Upper lobe of right lung (tissue), 1 donor: ENCODE measurements at places on chromosomes 3 and 15.
A peak's percentile ranks its signal among the peaks of the same experiment; 100 is the strongest.

DNA sequence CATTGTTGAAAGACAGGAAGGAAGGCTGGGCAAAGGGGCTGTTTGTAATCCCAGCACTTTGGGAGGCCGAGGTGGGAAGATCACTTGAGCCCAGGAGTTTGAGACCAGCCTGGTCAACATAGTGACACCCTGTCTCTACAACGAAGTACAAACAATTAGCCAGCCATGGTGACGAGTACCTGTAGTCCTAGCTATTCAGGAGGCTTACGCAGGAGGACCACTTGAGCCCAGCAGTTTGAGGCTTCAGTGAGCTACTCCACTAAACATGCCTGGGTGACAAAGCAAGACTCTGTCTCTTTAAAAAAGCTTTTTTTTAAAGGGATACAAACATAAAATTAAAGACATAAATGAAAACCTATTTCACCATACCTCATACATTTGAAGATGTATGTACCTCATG is 11.1 kb downstream of the SERP1 start:
- no peak for DNase-seq

DNA sequence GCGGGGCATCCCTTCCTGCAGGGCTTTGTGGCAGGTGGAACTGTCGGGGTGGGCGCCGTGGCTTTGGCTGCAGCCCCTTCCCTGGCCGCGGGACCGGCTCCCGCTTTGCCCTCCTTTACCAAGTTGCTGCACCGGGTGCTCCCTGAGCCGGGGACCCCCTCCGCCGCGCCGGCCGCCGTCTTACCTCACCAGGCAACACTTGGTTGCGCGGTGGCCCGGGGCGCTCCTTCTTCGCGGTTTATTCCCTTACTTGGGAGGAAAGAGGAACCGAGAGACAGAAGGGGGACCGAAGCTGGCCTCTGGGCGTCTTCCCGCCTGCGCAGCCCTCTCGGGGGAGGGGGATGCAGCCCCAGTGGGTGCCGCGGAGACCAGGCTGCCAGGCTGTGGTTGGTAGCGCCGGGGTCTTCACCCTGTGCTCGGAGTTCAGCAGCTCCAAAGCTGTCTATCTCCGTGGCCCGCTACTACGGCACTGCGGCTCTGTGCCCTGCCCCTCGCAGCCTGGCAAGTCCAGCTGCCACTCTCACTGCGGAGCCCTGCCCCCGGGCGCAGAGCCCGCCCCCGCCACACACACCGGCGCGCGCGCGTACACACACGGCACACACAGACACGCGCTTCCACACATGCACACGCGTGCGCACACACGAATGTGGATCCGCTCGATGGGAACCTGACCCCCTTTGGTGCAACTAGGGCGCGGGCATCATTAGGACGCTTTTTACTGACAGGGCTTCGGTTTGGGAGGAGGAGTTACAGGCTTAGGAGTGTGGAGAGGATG is at the start of gene DGKG:
DGKG (minus strand) TSS at position 473 of the 775 bp plus-strand sequence. CDS start 41,775 bp downstream, outside the sequence.
- peak; percentile 83 for DNase-seq

DNA sequence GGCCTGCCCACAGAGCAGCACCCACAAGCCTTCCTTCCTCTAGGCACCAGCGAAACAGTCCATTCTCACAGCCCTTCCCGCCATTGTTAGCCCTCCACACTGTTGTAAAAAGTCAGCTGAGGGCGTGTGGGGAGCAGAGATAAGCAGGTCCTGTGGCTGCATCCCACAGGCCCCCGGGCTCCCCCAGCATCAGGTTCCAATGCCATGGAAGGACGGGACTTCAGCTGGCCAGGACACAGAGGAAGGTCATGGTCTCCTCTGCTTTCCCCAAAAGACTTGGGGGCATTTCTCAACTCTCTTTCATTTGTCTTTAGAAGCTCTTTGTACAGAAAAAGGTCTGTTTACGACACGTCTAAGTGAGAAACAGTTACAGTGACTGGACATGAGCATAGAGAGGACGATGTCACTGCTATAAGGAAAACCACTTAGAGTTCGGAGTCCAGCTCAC is 85.2 kb upstream of the HERC1 start:
- no peak for DNase-seq

DNA sequence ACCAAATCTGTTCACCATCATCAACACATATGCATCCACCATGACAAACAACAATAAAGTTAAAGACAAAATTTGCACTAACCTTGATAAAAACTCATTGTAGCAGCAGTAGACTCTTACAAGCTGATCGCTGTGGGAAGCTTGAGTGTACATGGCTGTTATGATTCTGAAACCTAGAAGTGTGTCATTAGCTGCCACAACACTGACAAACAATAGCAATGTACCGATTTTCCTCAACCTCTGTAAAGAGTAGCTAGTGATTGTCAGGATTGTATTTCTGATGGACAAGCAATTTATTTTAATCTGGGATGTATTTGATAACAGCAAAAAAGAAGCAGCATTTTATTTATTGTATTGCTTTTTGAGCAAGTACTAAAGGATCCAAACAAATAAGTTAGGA is 1357.7 kb downstream of the ROBO1 start:
- DNase-seq = no peak

- no peak for DNase-seq
Measured at GRCh38 chr15:78044407-78045155, 32.9 kb downstream of the TBC1D2B start.

DNA sequence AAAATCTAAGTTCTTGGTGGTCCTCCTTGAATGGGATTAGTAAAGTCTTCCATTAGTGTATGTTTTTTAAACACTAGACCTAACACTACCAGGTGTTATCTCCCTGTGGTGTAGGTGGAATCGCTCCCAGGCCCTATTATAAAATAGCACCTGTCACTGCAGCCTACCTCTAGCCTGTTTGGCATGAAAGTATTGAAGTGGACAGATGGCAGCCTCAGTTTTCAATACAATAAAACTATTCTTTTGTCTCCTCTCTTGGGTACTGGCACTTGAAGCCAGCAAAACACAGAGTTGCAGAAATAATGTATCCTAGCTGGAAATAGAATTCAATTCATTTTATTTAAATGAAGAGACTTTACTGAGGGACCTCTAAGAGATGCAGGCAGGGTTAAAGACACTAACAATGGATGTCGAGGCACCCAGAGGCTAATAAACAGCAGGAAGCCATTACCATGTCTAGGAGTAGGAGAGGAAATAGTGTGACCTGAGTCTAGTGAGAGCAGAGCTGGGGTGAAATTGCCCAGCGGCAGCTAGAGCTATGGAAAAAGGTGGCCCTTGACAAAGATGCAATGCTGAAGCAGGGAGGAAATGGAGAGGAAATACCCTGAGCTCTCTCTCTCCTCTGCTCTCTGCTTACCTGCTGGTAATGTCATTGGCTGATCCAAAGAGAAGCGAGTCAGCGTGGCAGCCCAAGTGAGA is 49.1 kb upstream of the TMEM158 start:
- DNase-seq = no peak

DNA sequence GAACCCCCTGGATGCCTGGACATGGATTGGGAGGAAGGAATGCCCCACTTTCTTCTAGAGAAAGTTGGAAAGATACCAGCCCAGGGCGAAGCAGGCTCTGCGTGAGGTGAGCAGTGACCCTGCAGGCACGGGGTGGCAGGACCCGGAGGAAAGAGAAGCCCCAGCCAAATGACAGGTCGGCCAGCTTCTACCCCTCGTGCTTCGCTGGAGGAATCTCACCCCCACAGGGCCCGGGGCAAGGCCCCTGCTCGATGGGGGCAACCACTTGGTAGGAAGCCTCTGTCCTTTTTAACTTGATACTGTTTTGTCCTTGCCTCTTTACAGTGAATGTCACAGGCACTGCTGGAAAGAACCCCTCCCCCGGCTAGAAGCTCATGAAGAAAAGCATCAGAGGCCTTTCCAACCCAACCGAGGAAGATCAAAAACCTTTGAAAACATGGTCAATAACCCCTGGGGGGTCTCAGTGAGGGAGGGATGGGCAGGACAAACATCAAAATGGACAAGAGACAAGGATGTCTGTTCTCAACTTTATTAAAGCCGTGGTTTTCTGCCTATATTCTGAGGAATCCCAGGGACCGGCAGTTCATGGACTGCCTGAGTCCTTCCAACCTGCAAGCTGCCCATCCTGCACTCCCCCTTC is 54.4 kb downstream of the SH3BP5 start:
- DNase-seq = no peak

DNA sequence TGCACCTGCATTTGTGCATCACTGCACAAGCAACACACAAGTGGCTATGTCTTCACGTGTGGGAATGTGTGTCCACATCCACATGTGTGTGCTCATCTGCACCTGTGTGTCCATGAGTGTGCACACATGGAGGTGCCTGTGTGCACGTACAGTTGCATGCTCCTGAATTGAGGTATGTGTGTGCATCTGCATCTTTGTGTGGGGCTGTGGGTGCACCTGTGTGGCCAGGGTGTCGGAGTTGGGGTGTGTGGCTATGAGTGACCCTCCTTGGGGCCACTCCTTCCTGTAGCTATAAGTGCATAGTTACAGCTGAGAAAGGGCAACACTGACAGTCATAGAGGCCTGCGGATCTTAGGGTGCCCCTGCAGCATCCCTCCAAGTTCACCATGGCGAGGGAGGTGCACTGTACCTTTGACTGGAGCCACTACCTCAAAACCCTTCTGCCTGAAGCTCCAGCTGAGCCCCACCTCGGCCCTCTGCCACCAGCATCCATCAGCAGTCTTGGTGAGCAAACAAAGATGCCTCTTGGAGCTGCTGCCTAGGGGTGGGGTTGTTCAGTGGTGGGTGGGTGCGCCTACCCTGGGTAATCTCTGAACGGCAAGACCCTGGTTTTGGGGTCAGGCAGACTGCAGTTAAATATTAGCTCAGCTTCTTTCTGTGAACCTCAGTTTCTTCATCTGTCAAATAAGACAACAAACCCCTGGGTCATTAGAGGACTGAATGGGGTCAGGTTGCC is 5.2 kb upstream of the HHATL start:
- DNase-seq = peak; percentile 46

DNA sequence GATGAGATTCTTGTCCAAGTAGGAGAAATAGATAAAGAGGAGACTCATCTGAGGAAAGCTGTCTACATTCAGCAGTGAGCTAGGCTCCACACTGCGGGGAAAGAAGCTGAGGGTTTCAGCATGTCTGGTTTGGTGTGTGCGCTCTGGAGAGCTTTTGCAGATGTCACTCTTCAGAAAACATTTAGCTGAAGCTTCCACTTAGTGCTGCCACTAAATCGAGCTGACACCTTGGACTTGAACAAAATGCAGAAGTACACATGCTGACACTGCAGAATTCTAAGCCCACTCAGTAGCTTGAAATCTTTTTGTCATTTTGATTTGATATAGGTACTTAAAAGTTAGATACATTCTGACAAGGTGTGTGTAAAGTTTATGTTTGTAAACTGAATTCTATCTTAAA is 32.3 kb upstream of the CRTC3 start:
- no peak for DNase-seq

DNA sequence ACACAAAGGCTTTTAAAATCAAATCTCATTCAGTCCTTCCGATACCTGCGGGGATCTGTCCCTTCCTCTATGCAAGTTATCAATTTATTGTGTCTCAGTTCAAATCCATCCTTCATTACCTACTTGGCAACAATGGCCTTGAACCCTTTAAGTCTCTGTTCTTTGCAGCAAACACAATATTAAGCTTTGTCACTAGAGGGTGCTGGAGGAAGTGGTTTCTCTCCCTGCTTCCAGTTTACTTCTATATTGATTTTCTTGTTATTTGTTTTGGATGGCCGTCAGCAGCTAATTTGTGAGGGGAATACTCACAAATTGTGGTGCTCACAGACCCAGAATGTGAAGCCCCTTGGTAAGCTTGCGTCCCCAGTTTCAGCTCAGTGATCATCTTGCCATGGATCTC is 278.3 kb downstream of the FGF12 start:
- DNase-seq = no peak

- no peak for DNase-seq
Measured at GRCh38 chr15:72034351-72034750, 83.6 kb downstream of the MYO9A start.

GRCh38 chr3:94171954-94172353 is 109.1 kb downstream of the NSUN3 start:
- DNase-seq = no peak

- no peak for DNase-seq
Measured at GRCh38 chr3:102200126-102200525, 234.7 kb upstream of the ZPLD1 start.

- DNase-seq = no peak
Measured at GRCh38 chr3:25678581-25678980, 13.9 kb upstream of the TOP2B start.

DNA sequence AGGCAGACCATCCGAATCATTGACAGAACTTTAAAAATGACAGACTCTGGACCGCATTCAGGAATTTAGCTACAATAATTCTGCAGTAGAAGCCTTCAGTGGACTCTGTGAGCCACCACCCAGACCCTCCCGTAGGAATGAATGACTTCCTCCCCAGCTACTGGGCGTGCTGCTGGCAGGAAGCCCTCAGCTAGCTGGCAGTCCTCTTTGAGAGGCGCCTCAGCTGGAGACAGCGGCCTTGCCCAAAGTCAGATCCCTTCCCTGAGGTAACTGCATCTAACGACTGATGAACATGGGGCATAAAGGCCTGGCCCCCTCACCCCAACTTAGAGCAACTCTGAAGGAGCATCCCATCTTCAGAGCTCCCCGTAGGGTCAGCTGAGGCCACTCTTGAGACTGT is 25.8 kb downstream of the CRABP1 start:
- DNase-seq = no peak

DNA sequence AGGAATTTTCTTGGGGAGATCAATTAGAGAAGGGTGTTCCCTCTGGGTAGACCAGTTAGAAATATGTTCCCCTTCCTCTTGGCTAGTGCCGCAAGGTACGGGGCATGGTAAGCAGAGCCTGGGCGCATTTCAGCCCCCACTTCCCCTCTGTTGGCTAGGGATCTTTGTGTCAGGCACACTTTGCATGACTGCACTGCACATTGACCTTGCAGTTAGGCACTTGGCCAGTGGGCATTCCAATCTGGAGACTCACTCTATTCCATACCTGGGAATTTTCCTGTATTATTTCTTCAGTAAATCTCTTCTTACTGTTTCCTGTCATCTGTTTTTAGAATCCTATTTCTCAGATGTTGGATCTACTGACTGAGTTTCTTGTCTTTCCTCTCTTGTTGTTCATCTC is 30.0 kb upstream of the CACNA1D start:
- no peak for DNase-seq

- DNase-seq = no peak
Measured at GRCh38 chr3:69121513-69121912, 882 bp downstream of the LMOD3 start.

DNA sequence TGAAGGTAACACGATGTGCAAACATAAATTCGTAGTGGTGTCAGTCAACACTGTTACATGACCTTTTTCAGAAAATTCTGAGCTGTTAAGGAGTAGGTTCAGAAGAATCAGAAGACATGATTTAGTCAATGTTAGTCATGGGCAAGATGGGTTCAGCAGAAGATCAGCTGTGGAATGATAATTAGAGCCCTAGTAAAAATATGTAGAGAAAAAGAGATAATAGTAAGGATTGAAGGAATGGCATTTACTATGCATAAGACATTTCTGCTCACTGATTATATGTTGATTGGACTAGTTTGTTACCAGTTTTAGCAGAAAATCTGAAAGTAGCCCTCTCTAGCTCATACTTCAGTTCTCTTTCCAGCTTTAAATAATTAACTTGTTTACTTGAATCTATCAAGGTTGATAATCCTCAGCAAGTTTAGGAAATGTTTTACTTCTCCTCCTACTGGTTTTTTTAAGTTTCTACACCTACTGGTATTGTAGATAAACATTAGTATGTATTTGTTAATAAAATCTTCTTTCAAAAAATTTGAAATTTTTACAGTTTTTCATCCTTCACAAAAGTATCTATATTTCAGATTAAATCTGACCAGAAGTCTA is 98.6 kb downstream of the ALCAM start:
- DNase-seq = no peak
